Transverse colon (tissue), 4 donors: ENCODE measurements at places on chromosomes 7 and 10. TPM values are rescaled to one million over a fixed set of nuclear protein-coding genes. Genes with fewer than 3 reads are reported as not detected.
A peak's percentile ranks its signal among the peaks of the same experiment; 100 is the strongest.

The CYP2E1 gene
- total RNA-seq: not detected

DNA sequence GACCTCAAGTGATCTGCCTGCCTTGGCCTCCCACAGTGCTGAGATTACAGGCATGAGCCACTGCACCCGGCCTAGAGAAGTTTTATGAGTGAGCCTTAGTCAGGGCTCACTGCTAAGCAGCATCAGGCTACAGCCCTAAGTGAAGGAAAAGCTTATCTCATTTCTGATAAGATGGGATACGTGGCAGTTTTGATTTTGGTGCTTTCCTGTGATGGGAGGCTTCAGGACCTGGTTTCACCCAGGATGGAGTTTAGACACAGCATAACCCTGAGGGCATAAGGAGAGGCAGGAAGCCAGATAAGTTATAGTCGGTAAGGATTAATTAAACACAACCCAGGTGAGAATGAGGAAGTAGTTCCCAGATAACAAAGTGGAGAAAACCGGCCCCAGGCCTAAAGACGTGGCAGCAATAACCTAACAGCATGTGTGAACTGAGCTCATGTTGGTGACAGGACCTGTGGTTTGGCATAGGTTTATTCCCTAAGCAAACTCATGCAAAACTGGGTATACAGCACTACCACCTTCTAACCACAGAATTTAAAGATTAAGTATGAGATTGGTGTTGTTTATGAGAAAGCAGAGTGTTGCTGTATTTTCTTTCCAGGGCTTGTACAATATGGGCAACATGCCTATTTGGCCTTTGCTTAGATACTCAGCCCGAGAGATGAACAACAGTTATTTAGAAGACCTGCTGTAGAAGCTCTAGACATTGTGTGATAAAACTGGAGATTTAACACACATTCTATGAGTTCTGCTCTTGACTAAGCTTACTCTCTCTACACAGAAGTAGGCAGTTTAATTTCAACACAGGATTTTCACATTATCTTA, 119.4 kb downstream of the COL28A1 start:
- peak; percentile 65 for DNase-seq
- H3K4me3 ChIP-seq: no peak overlapping the region
- no peaks in the 10 kb centered on the region for H3K27me3 ChIP-seq
- peak overlapping the region; percentile 83 for H3K27ac ChIP-seq
- no peaks in the 10 kb centered on the region for H3K36me3 ChIP-seq

The MYL10 gene
- total RNA-seq: not detected

DNA sequence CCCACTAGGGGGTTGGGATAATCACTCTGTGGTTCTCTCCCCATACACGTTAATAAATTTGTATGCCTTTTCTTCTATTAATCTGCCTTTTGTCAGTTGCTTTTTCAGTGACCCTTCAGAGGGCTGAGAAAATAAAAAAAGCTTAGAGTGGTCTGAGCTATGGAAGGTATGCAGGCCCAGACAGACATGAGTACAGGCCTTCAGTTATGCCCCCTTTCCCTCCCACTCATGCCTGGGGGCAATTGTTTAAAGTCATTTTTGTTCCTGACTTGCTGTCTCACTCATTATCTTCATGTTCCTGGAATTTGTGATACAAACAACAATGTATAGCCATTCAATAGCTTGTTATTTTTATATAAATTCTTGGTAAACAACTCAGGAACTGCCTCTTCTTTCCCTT, 170.8 kb downstream of the AKR1D1 start:
- H3K27me3 ChIP-seq: no peaks in the 10 kb centered on the region
- H3K4me1 ChIP-seq: no peaks in the 10 kb centered on the region
- H3K36me3 ChIP-seq: no peaks in the 10 kb centered on the region
- H3K4me3 ChIP-seq: no peak overlapping the region
- DNase-seq: no peak
- no peak overlapping the region for H3K27ac ChIP-seq

DNA sequence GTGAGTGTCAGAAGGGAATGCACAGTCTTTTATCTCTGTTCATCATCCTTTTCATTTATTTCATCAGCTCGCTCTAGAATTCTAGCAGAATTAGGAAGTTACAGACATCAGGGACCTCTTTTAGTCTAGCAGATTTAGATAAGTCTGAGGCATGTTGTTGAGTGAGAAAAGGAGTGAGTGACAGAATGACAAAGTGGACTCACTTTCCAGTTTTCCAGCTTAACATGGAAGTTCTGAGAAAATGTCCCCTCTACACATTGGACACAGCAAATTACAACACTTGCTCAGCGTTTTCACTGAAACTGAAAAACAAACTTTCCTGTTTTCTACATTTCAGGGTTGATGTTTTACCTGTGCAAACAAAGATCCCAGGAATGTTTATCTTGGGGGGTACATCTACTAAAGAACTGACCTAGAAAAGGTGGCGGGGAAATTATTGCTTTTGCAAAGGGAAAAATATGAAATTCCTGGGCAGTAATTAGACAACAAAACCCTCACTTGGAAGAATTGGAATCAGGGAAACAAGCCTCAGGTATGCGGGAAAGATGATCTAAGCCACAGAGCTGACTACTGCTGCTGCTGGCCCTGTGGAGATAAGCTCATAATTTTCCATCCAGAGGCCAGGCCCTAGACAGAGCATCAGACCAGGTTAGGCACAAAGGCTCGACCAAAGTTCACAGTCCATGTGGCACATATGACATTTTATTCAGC, 14.6 kb upstream of the CYP3A5 start:
- H3K27ac ChIP-seq: no peak overlapping the region
- H3K36me3 ChIP-seq: no peaks in the 10 kb centered on the region
- H3K4me3 ChIP-seq: no peak overlapping the region
- DNase-seq: no peak
